ENCODE measurements at places on chromosomes 7 and 10. TPM values are rescaled to one million over a fixed set of nuclear protein-coding genes. Genes with fewer than 3 reads are reported as not detected.

The TMEM225B gene
- 2.5 TPM for total RNA-seq

The PAX4 gene
- not detected for total RNA-seq

The KEL gene
- total RNA-seq = 0.31 TPM

The CRHR2 gene
- total RNA-seq = not detected

The GPR26 gene
- not detected for total RNA-seq

The UBE2D4 gene
- total RNA-seq = 6.7 TPM

The TBX20 gene
- not detected for total RNA-seq

The GDF2 gene
- total RNA-seq = not detected

The LRRN3 gene
- 15.3 TPM for total RNA-seq

The TUBB8 gene
- total RNA-seq = not detected

The TMEM273 gene
- total RNA-seq = 22.5 TPM

The MEOX2 gene
- not detected for total RNA-seq

The METTL27 gene
- 1.8 TPM for total RNA-seq

DNA sequence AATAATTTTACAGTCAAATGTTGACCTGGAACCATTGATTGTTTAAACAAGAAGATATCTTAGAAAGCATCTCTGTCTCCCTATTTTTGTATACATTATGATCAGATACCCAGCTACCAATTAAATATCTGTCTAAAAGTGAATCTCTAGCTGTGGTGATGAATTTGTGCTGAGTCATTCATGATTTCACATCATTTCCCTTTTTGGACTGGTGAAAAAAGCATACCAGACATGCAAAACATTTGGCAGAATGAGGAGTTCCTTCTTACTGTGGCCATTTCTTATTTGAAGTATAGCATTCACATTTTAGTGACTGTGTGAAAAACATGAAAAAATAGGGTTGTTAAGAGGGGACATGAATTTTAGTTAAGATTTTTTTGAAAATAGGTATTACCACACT is 98.0 kb upstream of the GATA3 start:
- DNase-seq = no peak

- DNase-seq = no peak
Measured at GRCh38 chr7:153354071-153354470, 594.5 kb downstream of the ACTR3B start.

DNA sequence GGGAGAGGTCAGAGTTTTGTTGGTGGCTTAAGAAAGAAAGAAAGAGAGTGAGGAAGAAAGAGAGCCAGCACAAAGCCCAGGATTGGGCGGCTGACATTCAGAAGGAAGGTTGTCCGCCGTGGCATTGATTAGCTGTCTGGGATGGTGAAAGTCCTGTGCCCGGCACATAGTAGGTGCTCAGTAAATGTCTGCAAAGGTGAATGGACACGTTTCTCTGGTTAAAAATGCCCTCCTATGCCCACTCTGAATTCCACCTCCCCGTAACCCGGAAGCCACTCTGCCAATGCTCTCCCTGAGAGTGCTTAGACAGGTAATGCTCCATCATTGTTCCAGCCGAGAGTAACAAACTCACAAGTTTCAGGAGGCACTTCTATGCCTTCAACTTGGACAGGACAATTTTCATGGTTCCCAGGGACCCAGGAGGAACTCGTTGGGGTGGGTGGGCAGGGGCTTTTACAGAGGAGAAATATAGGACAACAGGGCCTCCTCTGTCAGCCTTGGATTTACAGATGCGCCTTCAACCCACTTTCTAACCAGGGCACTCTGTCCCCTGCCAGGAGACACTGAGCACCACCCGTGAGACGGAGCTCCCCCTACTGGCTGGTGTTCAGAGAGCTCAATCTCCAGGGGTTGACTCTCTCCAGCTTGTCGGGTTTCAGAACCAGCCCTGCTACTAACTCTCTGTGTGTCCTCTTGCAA is 411.5 kb upstream of the ZMIZ1 start:
- DNase-seq = peak; percentile 79

GRCh38 chr7:122485856-122486255 is 181.3 kb upstream of the FEZF1 start:
- no peak for DNase-seq

DNA sequence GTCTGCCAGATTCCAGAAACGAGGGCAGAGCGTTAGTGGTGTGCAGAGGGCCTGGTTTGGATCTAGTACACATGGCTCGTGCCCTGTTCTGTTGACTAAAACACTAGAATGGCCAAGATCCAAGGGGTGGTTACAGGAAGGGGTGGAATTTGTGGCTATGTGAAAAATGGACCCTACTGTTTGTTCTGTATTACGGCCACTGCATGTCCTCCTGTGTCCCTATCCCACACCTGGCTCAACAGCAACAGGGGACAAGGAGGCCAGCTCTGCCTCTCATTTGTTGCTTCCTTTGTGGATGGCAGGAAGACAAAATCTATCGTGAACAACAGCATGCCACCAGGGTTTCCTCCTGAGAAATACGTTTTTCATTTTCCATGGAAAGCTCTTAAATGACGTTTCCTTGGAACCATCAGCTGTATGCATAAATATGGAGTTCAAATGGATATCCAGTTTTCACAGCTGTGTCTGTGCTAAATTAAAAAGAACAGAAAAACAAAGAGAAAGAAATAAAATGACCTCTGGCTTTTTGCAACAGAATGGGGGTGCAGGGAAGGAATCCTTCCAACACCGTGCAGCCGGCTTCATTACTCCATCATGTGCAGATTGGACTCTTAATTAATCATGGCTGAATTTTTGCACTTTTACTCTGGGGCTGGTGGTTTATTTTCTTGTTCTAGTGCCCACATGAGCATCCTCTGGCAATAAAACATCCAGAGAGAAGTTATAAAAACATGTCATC is 318.9 kb downstream of the CXCL12 start:
- no peak for DNase-seq

- no peak for DNase-seq
Measured at GRCh38 chr7:14505906-14506305, 396.6 kb downstream of the DGKB start.

DNA sequence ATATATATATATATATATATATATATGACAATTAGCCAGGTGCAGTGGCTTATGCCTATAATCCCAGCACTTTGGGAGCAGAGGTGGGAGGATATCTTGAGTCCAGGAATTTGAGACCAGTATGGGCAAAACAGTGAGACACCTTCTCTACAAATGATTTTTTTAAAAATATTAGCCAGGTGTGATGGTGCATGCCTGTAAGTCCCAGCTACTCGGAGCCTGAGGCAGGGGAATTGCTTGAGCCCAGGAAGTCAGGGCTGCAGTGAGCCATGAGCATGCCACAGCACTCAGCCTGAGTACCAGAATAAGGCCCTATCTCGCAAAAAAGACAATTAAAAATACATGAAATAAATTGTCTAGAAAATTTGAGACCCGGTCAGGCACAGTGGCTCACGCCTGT is 47.2 kb upstream of the MSRB2 start:
- DNase-seq = no peak

- no peak for DNase-seq
Measured at GRCh38 chr7:83201355-83201754, 38.7 kb upstream of the PCLO start.

DNA sequence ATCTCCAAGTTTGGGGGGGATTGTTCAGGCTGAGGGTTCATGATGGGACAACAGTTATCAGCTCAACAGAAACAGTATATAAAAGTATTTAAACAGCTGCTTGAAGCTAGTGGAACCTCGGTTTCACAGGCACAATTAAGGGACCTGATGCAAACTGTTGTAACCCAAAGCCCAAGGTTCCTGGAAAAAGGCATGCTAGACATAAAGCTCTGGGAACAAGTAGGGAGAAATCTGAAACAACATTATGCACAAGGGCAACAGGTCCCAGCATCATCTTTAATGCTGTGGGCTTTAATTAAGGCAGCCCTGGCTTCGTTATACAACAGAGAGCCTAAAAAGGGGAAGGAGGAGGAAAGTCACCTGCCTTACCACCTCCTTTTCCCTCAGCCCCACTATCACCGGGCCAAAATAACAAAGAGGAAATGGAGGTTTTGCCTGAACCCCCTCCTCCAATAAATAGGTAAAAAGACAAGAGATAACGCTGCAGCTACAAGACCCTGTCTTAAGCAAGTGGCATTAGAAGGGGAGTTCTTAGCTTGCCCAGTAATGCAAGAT is 83.2 kb upstream of the GPR22 start:
- no peak for DNase-seq

DNA sequence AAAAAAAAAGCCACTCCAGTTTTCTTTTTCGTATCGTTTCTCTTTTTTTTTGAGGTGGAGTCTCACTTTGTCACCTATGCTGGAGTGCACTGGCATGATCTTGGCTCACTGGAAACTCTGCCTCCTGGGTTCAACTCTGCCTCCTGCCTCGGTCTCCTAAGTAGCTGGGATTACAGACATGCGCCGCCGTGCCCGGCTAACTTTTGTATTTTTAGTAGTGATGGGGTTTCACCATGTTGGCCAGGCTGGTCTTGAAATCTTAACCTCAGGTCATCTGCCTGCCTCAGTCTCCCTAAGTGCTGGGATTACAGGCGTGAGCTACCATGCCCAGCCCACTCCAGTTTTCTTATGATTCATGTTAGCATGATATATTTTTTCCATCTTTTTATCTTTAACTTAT is 92.7 kb downstream of the ANKRD61 start:
- DNase-seq = no peak

DNA sequence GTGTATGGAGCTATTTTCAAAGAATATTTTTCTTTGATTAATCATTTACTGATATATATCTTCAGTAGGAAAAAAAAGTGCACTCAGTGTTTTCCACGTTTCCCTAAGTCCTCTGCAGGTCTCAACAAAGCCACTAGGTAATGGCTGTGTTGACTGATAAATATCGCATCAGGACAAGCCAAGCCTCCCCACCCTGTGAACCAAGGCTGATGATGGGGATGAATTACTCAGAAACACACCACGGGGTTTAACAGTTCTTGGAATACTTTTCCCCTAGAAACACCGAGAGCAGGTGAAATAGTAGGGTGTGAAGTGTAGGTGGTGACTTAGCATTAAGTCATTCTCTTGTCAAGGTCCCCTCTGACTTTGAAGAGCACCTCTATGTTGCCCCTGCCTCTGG is 423.5 kb upstream of the IGFBP3 start:
- DNase-seq = no peak

- peak; percentile 38 for DNase-seq
Measured at GRCh38 chr10:63866075-63866746, 345.0 kb downstream of the REEP3 start.

DNA sequence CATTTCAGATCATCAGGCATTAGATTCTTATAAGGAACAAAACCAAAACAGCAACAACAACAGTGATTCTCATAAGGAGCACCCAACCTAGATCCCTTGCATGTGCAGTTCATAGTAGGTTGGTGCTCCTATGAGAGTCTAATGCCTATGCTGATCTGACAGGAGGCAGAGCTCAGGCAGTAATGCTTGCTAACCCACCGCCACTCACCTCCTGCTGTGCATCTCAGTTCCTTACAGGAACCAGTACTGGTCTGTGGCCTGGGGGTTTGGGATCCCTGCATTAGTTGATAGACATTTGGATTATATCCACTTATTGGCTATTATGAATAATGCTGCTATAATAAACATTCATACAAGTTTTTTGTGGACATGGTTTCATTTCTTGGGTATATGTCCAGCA is 14.0 kb downstream of the MKLN1 start:
- no peak for DNase-seq

GRCh38 chr7:17030559-17030958 is 148.8 kb upstream of the AGR3 start:
- no peak for DNase-seq

- peak; percentile 58 for DNase-seq
Measured at GRCh38 chr7:116525298-116525912, 569 bp downstream of the CAV1 start.

- no peak for DNase-seq
Measured at GRCh38 chr7:150858236-150859197, 6.2 kb downstream of the AOC1 start.

DNA sequence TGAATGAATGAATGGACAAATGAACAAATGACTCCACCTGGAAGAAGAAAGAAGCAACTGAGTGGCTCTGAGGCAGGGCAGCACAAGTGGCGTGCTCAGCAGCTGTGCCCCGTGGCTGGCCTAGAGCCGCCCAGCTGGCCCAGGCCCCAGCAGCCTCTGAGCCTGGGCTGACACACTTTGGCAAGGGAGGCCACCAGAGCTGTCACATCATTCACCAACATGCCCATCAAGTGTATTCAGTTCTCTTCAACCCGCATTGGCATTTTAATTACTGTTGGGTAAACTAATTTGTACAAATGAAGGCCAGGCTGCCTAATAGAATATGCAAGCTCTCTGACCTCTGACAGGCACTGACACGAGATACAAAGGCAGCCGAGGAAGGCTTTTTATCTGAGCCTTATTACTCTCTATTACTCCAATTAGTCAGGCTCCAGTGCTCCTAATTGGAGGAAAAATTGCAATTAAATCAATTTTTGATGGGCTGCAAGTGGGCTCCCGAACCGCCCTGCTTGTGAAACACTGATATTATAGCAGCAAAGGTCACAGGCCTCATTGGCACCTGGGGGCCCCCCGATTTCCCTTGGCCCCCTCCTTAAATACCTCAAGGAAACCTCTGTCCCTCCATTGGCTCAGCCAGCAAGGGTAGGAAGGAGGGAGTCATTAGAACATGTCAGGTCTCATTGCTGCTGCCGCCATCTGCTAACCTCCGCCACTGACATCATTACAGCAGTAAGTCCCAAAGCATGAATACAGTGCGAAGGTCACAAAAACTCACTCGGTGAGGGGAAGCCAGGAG is 41.9 kb downstream of the DPCD start:
- no peak for DNase-seq

DNA sequence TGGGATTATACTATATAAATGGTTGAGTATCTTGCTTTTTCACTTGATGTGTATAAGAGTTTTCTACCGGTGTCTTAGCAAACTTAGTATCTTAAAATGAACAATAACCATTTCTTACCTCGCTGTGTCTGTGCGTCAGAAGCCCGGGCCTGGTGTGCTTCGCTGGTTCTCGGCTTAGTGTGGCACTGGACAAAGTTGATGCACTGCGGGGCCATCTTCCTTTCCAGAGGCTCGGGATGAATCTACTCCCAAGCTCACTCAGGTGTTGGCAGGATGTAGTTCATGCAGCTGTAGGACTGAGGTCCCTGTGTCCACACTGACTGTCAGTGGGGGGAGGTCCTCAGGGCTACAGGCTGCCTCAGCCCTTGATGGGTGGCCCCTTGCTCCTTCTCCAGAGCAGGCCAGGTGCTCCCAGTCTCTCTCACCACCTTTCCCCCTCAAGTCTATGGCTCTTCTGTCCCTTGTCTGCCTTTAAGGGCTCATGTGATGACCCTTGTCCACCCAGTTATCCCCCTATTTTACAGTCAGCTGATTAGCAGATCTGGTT is 227.8 kb downstream of the GLRX3 start:
- DNase-seq = no peak

DNA sequence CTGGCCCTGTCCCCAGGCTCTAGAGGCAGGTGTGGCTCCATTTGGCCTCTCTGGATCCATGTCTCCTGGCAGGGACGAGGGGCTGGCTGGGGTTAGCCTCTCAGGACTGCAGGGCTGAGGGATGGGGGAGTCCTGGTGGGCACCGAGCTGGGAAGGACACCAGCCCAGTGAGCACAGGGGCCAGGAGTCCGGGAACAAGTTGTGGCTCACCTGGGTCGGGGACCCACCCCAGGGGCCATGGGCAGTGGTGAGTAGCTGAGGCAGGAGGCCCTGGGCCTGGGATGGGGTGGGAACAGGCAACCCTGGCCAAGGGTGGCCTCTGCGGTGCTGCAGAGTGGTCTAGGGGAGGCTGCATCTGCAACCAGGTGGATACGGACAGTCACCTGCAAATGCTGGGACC is 24.1 kb downstream of the ANTXRL start:
- no peak for DNase-seq

GRCh38 chr7:155289107-155289506 is 8.6 kb upstream of the INSIG1 start:
- DNase-seq = no peak
